ENCODE measurements at places on chromosomes 7 and 10.

GRCh38 chr10:112915590-112916572 lies 34.2 kb upstream of the TCF7L2 start:
- peak; percentile 22 for DNase-seq

DNA sequence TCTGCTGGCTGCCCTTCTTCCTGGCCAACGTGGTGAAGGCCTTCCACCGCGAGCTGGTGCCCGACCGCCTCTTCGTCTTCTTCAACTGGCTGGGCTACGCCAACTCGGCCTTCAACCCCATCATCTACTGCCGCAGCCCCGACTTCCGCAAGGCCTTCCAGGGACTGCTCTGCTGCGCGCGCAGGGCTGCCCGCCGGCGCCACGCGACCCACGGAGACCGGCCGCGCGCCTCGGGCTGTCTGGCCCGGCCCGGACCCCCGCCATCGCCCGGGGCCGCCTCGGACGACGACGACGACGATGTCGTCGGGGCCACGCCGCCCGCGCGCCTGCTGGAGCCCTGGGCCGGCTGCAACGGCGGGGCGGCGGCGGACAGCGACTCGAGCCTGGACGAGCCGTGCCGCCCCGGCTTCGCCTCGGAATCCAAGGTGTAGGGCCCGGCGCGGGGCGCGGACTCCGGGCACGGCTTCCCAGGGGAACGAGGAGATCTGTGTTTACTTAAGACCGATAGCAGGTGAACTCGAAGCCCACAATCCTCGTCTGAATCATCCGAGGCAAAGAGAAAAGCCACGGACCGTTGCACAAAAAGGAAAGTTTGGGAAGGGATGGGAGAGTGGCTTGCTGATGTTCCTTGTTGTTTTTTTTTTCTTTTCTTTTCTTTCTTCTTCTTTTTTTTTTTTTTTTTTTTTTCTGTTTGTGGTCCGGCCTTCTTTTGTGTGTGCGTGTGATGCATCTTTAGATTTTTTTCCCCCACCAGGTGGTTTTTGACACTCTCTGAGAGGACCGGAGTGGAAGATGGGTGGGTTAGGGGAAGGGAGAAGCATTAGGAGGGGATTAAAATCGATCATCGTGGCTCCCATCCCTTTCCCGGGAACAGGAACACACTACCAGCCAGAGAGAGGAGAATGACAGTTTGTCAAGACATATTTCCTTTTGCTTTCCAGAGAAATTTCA lies 1.7 kb downstream of the ADRB1 start:
- DNase-seq, result no peak

DNA sequence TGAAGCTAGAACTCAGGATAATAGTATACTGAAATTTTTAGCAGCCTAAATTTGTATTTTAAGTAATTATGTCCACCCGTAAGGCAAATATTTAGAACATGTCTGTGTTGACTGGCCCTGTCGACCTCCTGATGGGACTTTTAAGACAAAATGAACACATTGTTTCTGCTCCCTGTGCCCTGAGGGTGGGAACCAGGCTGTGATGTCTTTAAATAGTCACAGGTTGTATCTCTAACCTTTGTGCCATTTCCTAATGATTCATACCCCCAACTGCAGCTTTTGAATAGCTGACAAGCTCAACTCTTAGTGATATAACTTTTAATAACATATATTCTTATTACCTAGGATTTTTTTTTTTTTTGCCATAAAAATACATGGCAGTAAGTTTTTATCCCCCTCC lies 494.9 kb upstream of the AKR1E2 start:
- DNase-seq, result no peak

DNA sequence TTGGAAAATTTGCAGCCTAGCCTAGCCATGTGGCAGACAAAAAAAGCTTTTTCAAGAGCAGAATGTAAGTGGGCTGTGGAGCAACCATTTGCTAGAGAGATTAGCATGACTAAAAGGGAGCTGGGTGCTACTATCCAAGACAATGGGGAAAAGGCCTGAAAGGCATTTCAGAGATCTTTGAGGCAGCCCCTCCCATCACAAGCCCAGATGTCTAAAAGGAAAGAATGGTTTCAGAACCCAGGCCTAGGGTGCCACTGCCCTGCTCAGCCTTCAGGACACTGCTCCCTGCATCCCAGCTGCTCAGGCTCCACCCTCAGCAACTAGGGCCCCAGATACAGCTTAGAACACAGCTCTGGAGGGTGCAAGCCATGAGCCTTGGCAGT lies 24.7 kb downstream of the PNLIPRP3 start:
- no peak for DNase-seq

DNA sequence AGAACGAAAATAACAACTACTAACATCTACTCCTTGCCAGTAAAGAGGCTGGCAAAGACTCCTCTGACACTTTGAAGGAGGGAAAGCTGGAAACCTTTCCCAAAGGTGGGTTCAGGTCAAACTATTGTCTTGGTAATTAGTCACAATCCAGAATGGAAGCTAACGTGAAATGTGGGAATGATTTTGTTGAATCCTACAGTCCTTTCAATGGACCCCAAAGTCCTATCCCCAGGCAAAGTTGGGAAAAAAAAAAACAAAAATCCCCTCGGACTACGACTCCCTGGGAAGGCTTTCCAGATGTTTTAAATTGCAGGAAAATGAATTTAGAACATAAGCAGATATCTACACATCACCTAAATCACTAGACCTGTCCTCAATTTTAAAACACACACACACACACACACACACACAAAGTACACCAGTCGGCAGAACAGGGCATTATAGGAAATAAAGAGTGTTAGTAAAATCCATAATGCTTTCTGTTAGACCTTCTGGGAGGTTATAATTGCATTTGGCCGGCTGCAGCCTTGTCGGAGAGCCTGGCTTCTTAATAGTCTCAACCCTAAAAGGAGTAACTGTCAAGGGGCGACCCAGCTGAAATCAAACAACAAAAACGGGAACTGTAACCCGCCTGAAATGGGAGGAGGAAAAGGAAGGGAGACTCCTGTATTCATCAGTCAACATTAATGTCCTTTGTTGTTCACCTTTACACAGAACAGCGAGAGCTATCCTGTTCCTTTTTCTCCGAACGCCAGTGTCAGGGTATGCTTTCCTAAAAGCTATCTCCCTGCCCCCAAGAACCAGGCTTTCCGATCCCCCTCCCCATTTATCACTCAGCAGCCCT lies 1.5 kb downstream of the DOCK4 start:
- no peak for DNase-seq

- no peak for DNase-seq
These were observed 690.6 kb downstream of the LRMDA start for GRCh38 chr10:76122056-76122455.

- no peak for DNase-seq
These were observed 630.4 kb upstream of the FOXK1 start for GRCh38 chr7:4051696-4052095.

GRCh38 chr10:28367929-28368484 lies 65.1 kb upstream of the MPP7 start:
- DNase-seq, result no peak

DNA sequence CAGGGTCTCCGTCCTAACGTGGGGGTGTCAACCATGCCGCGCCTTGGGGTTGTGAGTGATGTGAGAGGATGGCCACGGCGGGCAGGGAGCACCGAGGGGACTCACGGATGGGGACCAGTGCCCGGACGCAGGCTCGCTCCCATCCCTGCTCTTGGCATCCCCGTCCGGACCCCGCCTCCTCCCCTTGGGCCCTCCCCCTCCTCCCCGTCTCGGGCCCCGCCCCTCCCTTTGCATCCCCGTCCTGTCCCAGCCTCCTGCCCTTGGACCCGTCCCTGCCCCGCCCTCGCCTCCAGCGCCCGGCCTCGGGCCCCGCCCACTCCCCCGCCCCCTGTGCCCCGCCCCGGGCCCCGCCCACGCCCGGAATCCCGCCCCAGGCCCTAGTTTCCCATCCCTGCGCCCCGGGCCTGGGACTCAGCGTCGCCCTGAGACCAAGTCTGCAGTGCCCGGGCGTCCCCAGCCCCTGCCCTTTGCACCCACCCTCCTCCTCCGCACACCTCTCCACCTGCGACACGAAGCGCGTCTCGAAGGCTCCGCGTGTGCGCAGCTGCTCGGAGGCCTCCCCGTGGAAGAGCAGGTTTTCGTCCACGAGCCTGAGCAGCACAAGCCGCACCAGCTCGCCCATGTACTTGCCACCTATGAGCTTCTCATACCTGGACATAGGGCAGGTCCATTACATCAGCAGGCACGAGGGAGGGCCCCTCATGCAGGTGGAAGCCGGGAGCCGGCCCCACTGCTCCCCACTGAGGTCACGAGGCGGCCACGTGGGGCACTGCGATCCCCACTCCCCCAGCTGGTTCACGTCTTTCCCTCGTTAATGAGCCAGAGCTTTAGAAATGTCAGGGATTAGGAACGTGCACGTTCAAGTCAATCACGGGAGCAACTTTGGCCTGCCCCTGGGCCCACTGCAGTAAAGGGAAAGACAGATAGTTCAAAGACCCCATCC lies 5.1 kb upstream of the MYL7 start:
- DNase-seq, result peak; percentile 20

- no peak for DNase-seq
These were observed 439.1 kb downstream of the TNS3 start for GRCh38 chr7:47142867-47143175.

GRCh38 chr7:140215281-140215680 lies 38.5 kb upstream of the KDM7A start:
- no peak for DNase-seq

GRCh38 chr10:6382081-6382480 lies 179.3 kb downstream of the PFKFB3 start:
- no peak for DNase-seq

DNA sequence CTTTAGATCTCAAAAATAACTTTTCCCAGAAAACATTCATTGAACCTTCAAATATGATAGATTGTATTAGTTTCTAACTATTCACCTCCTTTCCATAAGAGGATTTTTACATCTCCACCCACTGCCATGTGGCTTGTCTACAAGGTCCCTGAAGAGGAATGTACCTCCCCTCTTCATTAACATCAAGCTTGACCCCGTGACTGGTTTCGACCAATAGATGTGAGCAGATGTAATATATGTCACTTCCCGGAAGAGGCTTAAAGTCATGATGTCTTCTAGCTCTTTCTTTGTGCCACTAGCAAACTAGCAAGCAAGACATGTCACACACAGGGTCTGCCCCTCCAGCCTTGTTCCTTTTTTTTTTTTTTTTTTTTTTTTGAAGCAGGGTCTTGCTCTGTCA lies 6.9 kb downstream of the BAZ1B start:
- no peak for DNase-seq

DNA sequence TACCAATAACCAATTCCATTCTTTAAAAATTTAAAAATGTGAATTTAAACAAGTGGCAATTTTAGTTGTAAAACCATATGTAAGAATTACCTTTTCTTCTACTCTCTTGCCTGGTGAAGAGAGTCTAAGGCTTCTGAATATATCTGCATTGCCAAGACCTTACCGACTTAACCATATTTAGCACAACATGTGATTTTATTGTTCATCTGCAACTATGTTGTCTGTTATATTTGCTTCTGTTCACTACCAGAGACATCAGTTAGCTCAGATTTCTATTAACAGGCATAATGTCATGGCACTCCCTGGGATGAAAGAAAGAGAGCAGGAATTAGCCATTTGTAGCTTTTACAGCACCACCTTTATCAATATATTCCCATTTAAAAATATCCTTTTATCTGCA lies 55.3 kb downstream of the CHN2 start:
- DNase-seq, result no peak

GRCh38 chr10:83539528-83540308 lies 599.6 kb upstream of the GHITM start:
- DNase-seq, result no peak

DNA sequence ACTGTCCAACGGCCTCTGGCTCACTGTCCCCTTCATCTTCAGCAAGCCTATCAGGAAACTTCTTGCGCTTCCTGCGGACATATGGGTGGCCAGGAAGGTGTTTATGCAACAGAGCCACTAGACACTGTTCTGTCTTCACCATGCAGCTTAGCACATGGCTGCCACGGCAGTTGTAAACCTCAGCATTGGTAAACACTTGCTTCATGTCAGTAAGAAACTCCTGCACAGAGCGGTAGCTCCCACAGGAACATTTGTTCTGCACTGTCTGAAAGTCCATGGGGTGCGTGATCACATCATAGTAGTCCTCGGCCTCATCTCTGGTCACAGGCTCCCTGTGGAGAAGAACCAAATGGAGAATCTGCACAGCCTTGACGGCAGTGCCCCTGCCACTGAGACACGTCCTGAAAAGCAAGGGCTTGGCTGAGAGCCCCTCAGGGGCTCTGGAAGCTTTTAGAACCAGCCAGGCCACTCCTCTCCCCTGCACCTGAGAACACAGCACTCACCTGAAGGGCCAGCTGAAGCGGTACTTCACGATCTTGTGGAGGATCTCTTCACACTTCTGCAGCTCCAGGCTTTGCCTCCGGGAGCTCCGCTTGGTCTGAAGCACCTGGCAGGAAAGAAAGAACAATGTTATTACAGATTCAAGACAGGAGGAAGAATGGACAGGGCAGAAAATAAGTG lies 8.8 kb downstream of the FZD9 start:
- no peak for DNase-seq

DNA sequence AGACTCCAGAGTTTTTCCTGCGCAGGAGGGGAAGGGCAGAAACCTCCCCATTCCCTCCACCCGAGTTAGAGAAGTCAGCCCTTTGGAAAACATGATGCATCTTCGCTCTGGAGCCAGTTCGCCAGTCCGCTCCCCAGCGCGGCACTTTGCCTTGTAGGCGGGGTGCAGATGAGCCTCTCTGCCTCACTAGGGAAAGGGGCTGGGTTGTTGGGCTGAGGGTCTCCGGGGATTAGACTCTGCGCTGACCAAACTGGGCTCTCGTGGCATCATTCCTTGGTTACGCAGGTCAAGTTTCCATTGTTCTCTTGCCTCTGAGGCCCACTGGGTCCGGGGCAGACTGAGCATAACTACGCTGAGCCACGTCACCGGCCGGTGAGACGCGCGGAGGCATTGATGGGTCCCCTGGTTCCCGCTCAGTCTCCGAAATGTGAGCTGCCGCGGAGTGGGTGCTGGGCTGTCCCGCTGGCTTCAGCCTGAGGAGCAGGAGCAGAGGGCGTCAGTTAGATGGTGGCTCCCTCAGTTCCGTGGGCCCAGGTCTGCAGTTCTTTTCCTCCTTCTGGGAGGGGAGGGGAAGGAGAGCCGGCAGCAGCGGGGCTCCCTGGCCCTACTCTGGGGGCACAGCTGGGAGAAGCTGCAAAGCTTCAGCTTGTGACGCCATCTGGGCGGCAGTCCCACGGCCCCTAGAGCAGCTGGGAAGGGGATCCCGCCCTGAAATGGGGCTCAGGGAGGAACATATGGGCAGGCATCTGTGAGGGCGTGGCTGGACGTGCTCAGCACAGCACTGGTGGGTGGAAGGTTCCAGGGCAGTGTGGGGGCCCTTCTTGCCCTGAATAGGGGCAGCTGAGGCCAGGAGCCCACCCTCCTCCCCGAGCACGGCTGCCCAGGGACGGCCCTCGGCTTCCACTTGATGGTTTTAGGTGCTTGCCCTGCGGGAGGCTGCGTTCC lies 121.3 kb upstream of the BTBD16 start:
- DNase-seq, result no peak

GRCh38 chr7:25860275-25861163 lies 291.5 kb upstream of the NFE2L3 start:
- DNase-seq, result no peak

DNA sequence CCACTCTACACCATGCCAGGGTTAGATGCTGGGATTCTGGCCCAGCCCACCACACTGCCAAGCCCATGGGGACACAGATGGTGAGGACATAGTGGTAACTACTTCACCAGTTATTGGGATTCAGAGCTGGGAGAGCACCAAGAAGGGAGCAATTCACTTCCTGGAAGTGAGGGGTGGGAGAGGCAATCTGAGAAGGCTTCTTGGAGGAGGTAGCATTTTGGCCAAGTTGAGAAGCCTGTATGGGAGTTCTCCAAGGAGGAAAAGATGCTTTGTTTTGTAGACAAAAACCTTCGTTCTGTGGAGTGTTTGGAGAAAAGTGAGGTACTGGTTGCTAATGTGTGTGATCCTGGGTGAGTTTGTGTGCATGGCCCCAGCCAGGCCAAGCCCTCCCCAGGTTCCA lies 3.8 kb upstream of the PRKRIP1 start:
- no peak for DNase-seq

Measured in NCI-H460 (cell line).